HAP-1 (cell line): ENCODE measurements at places on chromosomes 6 and 20.

DNA sequence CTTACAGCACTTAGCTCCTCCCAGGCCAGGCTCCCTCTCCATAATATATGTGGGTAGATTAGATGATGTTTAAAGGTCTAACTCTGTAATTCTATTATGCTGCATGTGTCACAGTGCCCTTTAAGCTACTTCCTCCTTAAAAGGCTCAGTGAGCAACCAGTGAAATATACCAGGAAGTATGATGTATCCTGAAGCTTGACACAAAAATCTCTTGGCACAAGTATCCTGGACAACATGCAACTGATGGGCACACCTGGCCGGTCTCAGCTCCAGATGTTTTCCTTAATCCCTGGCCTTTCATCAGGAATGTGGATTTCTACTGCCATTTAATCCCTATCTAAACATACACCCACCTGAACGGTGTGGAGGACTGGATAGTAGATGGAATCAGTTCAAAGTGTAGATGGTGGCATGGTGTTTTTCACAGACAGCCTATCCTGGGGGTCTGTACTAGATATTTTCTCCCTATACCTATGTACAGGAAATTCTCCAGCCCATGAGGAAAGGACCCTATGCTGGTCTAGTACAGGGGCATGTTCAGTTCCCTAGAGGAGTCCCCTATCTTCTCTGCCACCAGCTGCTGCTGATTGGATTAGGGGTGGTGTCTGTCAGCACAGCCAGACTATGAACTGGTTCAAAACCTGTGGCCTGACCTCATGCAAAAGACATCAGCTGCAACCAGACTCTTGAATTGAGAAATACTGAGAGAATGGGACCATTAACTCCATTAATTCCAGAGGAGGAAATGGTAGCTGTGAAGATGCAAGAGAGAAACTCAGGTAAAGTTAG lies 59.4 kb upstream of the CITED2 start:
- DNase-seq: no peak

DNA sequence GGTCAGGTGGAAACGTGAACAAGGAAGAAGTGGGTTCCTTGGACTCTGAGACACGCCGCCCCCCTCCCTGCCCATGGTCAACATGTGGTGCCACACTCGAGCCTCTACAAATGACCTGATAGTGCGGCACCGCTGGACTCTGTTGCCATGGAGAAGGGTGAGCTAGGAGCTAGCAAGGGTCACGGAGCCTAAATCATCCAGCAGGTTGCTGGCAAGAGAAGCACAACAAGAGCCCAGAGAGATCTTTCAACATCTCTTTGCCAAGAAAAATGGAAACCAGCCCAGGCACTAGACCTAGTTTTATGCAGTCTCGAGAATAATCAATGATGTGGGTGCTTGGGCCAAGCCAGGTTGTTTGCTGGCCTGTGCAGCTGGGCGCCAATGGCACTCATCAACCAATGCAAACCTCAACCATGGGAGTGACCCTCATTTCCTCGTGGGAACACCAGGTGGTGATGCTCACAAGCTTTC lies 69.5 kb downstream of the NOL4L start:
- no peak for DNase-seq

DNA sequence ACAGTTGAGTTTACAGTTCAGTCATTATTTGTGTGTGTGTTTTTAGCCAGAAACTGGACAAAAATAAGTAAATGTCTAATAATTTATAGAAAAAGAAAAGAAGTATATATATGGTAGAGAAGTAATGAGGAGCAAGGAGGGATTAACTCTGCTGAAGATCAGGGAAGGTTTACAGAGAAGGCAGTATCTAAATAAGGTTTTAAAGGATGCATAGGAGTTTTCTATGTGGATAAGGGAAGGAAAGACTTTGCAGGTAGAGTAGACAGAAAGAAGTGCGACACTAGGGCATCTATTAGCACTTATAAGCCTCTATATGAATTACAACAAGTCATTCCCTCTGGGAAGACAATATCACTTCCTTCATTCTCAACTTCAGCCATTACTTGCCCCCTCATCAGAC lies 34.3 kb downstream of the ISM1 start:
- no peak for DNase-seq

- DNase-seq: no peak
Observed at GRCh38 chr20:23277316-23277715, 73.3 kb upstream of the NXT1 start.

- DNase-seq: no peak
Observed at GRCh38 chr6:130526466-130526865, 160.6 kb downstream of the TMEM200A start.
